ENCODE measurements at places on chromosomes 13 and 19.

GRCh38 chr19:2278459-2279158 is 3.4 kb downstream of the PEAK3 start:
- no peak for DNase-seq

DNA sequence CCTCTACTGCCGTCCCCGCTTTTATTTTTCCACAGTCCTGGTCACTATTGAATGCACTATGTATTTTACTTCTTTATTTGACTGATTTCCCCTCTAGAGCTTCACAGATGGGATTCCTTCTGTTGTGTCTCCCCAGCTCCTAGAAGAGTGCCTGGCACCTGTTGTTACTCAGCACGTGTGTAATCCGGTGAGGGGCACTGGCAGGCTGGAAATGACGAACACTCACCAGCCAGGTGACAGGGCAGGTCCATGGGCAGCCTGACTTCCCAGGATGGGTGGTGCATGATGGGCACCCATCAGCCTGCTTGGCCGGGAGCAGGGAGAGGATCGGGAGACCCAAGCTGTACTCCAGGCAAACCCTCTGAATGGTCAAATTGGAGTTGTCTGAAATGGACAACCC is 67.2 kb downstream of the CEBPG start:
- DNase-seq, result no peak

DNA sequence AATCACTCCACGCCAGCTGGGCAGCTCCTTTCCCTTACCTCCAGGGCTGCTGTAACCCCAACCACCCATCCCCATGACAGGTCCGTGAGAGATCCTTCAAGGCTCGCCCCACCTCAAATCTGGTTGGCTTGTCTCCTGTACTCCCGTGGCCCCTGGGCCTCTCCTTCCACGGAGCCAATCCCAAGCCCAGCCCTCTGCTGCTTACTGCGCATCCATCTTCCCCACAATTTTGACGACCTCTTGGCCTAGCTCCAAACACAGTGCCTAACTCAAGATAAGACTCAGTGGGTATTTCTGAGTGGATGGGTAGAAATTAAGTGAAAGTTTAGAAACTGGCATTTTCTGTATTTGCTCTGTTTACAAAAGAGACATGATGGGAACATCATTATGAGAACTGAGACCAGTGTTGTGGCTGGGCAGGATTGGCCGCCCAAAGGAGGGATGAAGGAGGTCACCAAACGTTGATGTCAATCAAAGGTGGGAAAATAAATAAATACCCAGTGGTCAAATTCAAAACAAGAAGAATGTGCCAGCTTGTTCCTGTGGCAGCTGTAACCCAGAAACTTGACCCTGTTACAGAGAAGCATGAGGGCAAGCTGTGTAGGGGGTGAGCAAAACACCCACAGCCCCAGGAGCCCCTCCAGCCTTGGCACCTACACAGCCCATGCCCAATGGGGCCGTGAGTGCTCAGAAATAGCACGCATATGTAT is 162.2 kb downstream of the ABCC4 start:
- DNase-seq, result no peak

- no peak for DNase-seq
Measured at GRCh38 chr19:1847684-1848398, 442 bp downstream of the REXO1 start.

GRCh38 chr19:9144920-9145319 is 4.7 kb downstream of the ZNF317 start:
- no peak for DNase-seq

GRCh38 chr13:106072014-106072413 is 463.4 kb downstream of the EFNB2 start:
- no peak for DNase-seq

All from D341Med (cell line).